Activated CD8-positive, alpha-beta memory T cell treated with anti-CD3 and anti-CD28 coated beads for 48 hours (primary cell): ENCODE measurements at places on chromosomes 7 and 10.

DNA sequence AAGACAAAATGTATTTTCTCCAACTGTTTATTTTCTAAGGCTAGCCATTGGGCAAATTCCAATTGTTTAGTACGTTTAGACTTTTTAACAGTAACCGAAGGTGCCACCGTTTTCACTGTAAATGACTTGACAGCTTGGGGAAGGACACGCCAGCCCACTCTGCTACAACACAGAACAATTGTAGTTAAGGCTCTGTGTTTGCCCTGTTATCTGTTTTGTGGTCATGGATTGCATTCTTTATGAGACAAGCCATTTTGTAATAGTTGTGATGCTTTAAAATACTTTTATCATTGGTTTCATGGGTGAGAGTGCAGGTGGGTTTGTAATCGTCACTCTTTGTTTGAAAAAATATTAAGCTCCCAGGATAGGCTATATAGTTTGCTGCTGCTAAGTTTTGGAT lies 6.6 kb upstream of the PITRM1 start:
- no peak for DNase-seq

- no peak for DNase-seq
These were observed 174.9 kb upstream of the HPS1 start for GRCh38 chr10:98621630-98622029.

DNA sequence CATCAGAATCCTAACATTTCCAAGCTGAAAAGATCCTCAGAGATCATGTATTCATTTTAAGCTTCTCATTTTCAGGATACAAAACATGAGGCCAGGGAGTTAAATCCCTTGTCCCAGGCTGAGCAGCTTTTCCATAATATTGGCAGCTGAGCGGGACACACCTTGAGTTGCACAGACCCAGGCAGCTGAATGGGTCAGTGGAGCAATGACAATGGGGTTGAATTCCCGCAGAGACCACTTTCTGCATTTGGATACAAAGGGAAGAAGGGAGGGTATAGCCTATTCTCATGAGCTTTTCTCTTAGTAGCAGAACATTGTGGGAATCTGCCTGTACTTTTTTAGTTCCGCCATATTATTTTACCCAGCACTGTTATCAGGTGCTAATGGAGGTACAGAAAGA lies 49.5 kb downstream of the PRR15 start:
- no peak for DNase-seq

DNA sequence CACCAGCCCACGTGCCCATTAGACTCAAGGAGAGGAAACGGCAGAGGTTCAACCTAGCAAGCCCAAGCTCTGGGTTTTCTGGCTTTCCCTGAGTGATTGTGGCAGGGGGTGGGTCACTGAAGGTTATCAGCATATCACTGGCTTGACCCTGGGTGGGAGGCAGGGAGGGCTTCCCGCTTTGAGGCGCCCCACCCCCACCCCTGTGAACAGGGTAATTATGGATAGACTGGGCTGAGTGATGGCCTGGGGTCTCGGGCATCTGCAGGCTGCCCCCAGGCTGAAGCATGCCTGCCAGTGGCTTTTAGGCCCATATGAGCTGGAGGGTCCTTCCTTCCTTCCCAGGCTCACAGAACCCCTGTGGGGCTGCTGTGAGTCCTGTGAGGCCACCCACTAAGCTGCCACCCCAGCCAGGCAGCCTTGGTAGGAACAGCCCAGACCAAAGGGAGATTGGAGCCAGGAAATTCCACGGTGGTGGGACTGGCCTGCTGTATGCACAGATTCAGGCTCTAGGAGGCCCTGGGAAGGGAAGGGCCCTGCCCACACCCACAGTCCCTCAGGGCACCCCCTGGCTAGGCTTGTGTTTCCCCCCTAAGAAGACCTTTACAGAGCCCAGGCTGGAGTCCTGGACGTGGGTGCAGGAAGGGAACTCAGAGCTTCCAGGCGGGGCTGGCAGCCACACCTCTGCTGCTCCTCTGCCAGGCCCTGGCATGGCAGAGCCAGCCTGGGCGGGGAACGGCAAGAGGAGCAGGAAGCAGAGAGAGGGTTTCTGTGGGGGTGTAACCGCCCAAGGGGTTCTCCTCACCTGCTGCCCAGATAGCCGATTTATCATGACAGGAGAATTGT lies 33.1 kb downstream of the GPRIN2 start:
- DNase-seq, result no peak

DNA sequence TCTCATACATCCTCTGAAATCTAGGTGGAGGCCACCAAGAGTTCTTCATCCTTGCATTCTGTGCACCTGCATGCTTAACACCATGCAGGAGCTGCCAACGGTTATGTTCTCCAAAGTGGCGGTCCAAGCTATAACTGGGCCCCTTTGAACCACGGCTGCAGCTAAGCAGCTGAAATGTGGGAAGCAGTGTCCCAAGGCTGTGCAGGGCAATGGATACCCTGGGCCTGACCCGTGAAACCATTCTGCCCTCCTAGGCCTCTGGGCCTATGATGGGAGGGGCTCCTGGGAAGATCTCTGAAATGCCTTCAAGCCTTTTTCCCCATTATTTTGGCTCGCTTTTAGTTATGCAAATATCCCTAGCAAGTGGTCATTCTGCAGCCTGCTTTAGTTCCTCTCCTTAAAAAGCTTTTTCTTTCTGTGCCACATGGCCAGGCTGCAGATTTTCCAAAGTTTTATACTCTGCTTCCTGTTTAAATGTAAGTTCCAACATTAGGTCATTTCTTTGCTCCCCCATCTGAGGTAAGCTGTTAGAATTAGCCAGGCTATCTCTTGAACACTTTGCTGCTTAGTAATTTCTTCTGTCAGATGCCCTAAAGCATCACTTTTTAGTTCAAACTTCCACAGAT lies 7.7 kb upstream of the GTPBP4 start:
- no peak for DNase-seq

- DNase-seq, result no peak
These were observed 30.5 kb downstream of the TACC2 start for GRCh38 chr10:122019414-122019975.

GRCh38 chr7:91046322-91047089 lies 217.7 kb upstream of the FZD1 start:
- DNase-seq, result no peak

DNA sequence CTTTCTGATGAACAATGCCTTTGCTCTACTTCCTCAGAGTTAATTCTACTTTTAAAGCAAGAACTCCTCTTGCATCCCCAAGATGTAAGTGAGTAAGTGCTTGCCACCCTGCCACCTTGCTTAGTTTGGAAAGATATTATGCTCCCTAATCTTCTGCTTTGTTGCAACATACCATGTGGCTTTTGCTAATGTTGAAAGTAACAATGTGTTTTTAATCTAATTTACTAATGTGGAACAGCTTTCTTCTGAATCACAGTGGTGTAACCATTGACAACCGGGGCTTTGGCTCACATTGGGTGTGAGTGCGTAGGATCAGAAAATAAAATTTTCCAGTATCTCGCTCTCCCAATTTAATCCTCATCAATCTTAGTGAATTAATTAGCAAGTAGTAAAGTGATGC lies 254.1 kb upstream of the PTER start:
- no peak for DNase-seq

- DNase-seq, result no peak
These were observed 11.6 kb downstream of the MLXIPL start for GRCh38 chr7:73612598-73613269.
